ENCODE measurements at places on chromosomes 2 and 18.

GRCh38 chr2:144405982-144406788 is 113.7 kb downstream of the ZEB2 start:
- DNase-seq, result no peak

- DNase-seq, result no peak
Observed at GRCh38 chr18:34650121-34650545, 60.0 kb upstream of the DTNA start.

GRCh38 chr2:16622399-16622968 is 43.1 kb downstream of the CYRIA start:
- no peak for DNase-seq

DNA sequence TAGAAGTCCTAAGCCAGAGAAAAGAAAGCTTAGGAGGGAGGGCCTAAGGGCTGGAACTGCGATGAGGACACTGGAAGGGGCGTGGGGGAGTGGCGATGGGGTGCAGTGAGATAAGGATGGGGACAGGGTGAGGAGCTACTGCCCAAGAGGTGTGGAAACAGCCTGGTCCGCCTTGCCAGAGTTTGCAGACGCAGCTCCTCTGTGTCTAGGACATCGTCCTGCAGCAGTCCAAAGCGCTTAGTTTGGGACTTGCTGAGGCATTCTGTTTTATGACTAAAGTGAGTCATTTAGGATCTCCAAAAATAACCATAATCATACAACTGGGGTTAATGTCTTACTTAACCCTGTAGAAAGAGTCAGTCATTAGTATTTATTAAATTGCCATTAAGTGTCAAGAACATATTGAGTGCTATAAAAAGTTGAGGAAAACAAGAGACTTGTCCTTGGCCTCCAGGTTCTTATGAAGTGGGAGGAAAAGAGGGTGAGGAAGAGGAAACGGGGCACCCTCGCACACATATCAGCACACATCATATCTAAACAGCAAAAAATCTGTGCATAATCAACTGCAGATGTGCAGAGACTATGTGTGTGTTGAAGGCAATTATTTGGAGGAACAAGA is 74.8 kb downstream of the CDK15 start:
- no peak for DNase-seq

DNA sequence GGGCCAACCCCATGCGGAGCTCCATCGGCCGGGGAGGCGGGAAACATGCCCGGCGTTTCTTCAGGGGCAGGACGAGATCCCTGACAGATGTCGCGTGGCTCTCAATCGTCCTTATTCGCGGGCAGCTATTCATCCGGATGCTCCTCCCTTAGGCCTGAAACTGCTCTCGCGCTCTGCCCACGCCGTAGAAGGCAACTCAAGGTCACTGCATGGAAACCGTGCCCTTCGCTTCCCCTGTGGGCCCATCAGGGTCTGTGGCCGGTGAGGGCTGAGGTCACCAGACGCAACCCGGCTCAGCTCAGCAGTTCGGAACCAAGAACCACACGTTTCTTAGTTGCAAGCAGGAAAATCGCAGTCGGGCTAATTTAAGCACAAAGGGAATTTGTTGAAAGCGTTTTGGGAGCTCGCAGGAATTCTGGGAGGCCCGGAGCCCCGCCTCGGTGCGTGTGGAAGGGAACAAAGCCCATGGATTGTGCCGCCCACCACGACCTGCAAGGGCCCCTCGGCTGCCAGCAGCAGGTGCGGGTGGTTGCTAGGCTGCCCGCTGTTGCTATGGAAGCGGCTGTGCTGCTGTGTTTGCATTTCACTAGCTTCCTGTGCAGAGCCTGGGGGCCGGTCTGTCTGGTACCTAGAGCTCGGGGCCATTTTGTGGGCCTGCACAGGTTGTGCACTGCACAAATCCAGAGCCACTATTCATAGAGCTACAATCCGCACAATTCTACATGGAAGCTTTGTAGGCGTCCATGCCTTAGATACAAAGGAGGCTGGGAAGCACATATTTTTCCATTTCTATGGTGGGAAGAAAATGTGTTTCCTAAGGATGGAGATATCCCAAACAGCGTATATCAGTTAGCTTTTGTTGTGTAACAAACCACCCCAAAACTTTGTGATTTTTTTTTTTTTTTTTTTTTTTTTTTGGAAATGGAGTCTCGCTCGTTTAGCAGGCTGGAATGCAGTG is 6.0 kb upstream of the ALLC start:
- DNase-seq, result peak; percentile 46

- no peak for DNase-seq
Observed at GRCh38 chr18:74579496-74580065, 18.1 kb upstream of the ZNF407 start.

DNA sequence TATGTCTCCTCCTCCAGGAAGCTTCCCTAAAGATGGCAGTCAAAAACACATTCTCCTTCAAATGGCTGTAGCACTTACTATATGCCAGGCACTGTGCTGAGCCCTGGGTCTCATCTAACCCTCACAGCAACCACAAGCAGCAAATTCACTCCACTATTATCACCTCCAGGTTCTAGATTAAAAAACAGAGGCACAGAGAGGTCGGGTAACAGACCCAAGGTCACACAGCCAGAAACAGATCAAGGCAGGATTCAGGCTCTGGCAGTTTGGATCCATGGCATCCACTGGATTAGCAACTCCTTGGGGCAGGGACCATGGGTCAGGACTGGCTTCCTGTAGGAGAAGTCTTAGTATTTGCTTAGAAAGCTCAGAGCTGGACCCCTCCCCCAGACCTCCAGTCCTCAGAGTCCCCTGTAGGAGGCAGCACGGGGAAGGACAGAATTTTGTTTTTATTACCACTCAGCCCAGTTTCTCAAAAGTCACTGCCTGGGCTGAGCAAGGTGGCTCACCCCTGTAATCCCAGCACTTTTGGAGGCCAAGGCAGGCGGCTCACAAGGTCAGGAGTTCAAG is 34.4 kb downstream of the ZFP36L2 start:
- DNase-seq, result no peak

GRCh38 chr18:46334868-46335281 is 230.7 kb downstream of the HAUS1 start:
- no peak for DNase-seq

- DNase-seq, result no peak
Observed at GRCh38 chr18:46411867-46412690, 244.9 kb downstream of the LOXHD1 start.

DNA sequence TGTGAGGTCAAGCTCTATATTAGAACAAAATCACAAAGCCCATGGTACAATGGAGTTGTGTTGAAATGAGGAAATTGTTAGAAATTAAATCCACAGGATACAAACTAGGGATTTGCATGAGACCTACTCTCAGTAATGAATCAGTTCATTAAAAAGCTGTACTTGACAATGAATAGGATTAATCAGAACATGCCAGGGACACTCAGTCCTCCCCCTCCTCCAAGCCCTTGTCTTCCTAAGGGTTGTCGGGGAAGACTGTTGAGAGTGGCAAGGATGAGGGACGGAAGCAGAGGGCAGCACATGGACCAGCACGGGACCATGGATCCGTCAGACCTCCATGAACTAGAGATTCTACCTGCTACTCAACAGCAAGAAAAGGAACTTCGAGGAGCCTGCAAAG is 39.8 kb downstream of the SPRED2 start:
- no peak for DNase-seq

DNA sequence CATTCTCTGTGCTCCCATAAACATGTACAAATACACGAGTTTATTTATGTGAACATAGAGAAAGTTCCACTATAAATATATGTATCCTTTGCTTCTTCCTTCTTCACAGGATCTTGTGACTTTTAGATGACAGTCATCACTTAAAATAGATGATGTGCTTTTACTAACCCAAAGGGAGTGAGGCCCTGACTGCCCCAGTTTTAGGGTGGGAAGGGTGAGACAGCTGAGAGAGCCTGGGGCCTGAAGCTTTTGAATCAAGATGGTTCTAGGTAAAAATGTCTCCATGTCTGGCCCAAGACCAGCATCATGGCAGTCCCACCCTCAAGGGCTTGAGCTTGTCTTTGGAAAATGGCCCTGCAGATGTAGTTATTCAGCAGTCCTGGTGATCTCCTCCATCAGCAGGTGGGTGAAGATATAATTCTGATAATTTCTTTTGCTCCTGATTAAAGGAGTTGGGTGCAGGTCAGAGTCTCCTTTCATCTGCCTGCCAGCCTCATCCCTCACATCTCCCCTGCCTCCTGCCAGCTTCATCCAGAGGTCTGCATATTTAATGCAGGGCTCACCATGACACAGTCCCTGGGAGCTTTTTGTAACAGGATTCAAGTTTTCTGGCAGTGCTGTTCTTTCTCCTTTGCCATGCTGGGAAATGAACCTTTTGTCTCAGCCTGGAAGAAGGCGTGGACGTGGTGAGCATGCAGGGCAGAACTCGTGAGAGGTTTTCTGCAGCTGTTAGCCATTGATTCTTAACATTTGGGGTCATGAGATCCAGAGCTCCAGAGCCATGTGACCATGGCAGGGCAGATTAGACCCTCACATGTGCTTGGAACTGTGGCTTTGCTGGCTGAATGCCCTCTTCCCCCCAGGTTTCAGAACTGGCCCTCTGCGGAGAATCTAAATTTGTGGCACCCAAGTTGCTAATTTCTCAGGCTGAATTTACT is 2.7 kb downstream of the HRH4 start:
- DNase-seq, result no peak

- no peak for DNase-seq
Observed at GRCh38 chr18:44723411-44723810, 42.7 kb downstream of the SETBP1 start.

DNA sequence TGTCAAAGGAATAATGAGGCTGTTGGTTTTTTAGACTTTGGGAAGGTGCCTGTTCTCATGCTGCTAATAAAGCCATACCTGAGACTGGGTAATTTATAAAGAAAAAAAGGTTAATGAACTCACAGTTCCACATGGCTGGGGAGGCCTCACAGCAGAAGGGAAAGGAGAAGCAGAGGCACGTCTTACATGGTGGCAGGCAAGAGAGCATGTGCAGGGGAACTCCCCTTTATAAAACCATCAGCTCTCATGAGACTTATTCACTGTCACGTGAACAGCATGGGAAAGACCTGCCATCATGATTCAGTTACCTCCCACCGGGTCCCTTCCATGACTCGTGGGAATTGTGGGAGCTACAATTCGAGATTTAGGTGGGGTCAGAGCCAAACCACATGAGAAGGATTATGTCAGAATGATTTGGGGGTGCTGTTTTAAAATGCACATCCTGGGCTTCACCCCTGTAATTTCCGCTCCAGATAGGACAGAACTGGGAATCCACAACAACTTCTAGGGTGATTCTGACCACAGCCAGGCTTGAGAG is 37.8 kb downstream of the TCF7L1 start:
- DNase-seq, result no peak

DNA sequence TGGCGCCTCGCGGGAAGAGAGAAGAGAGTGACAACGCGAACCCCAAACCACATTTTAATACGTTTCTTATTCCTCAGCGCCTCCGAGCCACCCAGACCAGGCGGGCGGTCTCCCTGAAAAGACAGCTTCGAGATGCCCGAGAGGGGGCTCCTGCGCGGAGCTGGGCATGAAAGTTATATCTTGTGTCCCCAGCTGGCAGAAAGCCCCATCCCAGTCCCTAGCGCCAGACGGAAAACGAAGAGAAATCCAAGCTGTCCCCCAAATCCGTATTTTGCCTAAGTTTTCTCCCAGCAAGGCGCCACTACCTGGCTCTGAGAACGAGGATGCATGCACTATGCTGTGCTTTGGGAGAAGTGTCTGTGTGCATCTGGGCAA is 797 bp downstream of the NXPH2 start:
- no peak for DNase-seq

GRCh38 chr2:152337511-152337903 is 2.5 kb downstream of the FMNL2 start:
- no peak for DNase-seq

Data from prostate gland (tissue), 2 donors.